ENCODE measurements at places on chromosomes 7 and 10. TPM values are rescaled to one million over a fixed set of nuclear protein-coding genes. Genes with fewer than 3 reads are reported as not detected.

DNA sequence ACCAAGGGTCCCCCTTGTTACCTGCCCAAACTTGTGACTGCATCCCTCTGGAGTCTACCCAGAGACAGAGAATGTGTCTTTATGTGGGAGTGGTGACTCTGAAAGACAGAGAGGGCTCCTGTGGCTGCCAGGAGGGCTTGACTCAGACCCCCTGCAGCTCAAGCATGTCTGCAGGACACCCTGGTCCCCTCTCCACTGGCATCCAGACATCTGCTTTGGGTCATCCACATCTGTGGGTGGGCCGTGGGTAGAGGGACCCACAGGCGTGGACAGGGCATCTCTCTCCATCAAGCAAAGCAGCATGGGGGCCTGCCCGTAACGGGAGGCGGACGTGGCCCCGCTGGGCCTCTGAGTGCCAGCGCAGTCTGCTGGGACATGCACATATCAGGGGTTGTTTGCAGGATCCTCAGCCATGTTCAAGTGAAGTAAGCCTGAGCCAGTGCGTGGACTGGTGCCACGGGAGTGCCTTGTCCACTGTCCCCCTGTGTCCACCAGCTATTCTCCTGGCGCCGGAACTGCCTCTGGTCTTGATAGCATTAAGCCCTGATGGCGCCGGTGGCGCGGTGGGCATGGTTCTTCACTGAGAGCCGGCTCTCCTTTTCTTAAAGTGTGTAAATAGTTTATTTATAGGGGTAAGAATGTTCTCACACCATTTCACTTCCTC lies 19.4 kb upstream of the SH2D4B start:
- DNase-seq = no peak

DNA sequence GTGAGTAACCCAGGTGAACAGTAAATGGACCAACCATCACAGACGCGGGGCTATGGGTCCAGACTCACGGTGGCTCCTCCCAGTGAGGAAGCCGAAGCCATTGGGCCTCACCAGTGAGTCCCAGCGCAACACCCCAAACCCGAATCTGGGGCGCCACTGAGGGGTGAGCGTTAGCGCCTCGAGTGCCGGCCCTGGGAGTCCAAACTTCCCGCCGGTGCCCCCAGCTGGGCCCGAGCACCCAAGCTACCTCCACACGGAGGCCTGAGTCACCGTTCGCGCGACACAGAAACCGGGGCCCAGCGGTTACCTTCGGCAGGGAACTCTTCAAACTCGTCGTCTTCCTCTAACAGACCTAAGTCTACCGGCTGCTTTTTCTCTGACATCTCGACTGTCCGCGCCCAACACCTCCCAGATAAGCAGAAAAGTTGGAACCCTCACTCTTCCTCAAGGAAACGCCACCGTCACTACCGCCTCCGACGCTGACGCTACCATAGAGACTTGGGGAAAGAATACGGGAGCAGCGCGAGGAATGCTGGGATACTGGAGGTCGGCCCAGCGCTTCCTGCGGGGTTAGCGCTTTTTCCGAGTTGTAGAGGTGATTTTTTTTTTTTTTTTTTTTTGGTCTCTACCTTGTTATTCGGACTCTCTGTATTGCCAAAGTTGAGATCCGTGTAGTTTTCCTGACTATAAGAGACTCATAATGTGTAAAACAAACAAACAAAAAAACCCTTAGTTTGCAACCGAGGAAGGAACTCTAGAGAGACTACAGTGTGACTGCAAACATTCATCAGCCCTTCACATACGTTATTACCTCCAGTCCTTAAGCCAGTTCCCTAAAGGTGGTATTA lies at the start of gene SEM1:
Gene SEM1, minus strand, starts transcription at position 466 of the 848 bp plus-strand sequence. Its CDS starts 83 bp downstream, at position 383.
- DNase-seq = peak; percentile 76

DNA sequence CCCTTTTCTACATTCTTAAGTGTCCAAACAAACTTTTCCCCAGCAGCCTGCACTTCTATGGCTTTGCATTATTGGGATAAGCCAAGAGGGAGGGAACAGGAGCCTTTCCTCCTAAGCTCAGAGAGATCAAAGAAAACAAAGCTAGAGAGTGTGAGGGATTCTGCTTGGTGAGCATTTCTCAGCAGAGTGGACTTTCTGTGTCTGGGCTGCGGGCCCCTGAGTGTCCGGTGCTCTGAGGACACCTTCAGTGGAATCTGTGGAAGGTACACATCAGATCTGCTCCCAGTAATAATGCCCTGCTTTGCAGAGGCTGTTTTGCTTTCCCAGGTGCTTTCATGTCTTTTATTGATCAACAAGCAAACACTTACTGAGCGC lies 50.2 kb downstream of the KCNMA1 start:
- no peak for DNase-seq

DNA sequence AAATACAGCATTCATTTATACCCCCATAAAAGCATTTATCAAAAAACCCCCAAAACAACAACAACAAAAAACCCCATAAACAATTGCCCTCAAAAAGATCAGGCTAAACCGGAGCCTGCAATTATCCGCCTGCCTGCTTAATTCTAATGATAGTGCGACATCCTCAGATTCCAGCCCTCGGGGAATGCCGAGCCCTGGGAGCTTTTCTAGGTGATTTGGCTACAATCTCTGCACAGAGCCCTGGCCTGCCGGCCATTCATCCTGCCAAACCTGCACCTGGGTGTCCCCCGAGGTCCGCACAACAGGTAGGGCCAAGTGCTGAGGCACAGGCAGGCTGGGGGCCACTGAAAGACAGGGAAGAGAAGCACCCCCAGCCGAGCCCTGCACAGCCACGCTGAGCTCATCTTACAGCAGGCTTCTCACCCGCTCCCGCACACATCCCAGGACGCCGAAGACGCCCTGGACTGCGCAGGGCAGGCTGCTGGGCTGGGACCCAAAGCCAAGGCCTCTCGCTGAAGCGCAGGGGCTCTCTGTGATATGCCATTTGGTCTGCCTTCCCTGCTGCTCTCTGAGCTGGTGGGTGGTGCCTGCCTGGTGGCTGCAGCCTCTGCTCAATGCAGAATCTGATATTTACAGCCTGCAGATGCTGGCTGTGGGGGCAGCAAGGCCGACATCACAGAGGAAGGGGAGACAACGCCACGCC lies 57.5 kb downstream of the CAMK2B start:
- DNase-seq = no peak

- DNase-seq = no peak
Measured at GRCh38 chr10:100209303-100209702, 20.1 kb downstream of the CHUK start.

DNA sequence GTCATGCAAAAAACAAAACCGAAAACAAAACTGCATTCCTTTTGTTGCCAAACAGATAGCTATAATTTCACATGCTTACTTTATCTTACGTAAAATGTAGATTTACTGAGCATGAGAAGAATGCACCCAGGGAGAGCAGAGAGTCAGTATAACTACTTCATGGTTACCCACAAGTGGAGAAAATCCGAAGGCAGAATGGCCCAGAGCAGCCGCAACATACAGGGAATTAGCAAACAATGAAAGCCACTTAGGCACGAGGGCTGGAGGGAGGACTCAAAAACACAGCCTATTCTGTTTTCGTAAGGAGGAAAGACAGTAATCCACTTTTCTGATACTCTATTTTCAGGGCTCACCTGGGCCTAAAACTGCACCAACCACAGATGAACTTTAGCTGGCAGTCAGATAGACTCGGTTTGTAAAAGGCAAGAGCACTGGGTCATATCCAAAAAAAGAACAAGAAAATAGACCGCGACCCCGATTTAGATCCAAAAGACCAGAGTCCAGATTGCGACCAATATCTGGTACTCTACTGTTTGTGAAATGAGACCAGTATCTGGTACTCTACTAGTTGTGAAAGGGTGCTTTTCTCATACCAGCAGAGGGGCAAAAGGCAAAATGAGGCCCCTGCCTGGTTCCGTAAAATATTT lies 1.3 kb downstream of the ITPRIP start:
- no peak for DNase-seq

DNA sequence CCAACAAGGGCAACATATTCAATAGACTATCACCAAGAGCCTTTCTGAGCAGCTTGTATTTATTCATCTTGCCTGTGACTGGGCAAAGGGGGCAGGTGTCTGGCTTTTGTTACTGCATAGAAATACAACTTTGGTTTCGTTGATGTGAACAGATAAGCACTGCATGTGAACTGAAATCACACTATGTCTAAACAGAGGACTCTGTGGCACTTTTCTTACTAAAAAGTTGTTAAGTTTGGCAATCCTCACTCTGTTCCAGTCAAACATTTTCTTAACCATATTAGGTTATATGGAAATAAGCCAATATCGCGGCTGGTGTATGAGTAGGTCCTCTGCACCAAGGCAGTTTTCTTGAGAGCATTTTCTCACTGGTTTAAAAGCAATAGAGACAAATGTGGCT lies 48.5 kb downstream of the CALD1 start:
- DNase-seq = no peak

DNA sequence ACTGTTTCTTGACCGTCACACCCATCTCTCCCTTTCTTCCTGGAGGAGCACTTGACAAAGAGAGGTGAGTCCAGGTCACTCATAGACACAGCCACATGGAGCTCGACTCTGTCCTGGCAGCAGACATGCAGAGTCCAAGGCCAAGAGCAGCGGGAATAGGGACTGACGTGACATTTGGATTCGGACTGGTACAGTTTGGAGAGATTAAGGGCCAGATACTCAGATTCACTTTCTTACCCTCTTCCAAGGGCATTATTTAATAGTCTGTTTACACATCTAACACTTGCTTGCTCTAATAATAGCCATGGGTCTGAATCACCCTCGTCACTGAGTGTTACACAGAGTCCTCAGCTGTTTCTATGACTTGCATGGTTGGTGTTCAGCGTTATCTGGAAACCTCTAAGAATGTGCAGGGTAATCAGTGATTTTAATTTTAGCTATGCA lies 39.2 kb upstream of the OTUD1 start:
- DNase-seq = no peak

GRCh38 chr7:45646207-45646821 lies 72.1 kb downstream of the ADCY1 start:
- peak; percentile 37 for DNase-seq

- DNase-seq = no peak
Measured at GRCh38 chr10:103545366-103545765, 51.9 kb downstream of the NEURL1 start.

GRCh38 chr7:81574723-81575326 lies 195.0 kb downstream of the HGF start:
- no peak for DNase-seq

- DNase-seq = no peak
Measured at GRCh38 chr10:84097787-84098353, 41.4 kb upstream of the GHITM start.

DNA sequence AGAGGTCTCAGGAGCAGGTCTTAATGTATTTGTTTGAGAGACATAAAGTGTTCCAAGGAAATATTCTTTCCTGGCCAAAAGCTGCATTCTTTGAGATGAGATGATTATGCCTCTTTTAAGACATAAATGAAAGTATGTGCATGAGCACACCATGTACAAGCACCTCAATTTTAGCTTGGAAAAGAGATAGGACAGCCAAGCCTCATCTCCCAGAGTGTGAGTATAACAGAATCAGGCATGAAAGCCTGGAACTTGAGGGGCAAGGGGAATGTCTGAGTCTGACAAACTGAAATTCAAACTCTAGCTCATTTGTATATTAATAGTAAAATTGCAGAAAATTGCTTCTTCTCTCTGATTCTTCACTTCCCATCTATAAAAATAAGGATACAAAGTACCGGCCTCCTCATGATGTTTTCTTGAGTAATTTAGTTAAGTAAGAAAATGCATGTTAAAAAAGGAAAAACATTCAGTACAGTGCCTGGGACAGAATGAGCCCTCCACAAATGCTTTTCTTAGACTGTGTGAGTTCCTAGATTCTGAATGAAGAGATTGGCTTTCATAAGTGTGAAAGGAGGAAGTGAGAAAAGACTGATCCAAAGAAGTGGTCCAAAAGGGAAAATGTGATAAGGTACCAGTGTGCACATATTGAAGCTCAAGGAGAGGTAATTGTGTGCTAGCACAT lies 1260.9 kb upstream of the SORCS1 start:
- DNase-seq = no peak

DNA sequence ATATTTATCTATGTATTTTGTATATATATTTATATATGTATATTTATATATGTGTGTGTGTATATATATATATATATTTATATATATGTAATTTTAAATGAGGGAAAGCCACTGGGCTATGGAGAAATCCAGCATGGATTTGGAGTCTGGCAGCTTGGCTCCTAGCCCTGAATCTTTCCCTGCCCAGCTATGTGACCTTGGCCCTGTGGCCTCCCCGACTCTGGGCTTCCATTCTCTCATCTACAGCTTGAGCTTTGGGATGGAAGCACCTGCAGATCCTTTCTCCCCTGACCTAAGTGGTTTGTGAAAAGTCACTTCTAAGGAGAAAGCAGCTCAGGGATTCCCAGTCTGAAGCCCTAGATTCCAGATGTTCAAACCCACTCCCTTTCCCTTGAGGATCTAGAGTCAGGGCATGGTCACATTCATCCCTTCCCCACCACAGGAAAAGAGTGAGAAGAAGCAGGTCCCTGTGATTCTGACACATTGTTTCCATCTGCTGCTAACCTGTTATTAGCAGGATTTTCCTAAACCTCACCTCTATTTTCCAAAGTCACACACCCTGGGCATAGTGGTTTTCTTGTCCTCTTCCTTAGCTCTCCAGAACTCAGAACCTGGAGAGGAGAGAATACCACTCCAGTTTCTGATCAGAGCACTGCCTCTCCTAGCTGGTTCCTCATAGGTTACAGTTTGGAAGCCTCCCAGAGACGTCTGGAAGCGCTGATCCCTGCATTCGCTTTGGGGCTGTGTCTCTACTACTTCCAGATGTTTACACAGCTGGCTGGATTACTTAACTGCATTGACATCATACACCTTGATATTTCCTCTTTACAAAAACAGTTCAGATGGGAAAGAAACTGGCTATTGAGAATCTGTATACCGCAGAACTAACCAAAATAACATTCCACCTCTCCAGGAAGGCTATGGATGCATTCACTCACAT lies 327.5 kb upstream of the ZMIZ1 start:
- DNase-seq = no peak

- DNase-seq = no peak
Measured at GRCh38 chr7:98107313-98107721, 655 bp downstream of the LMTK2 start.

DNA sequence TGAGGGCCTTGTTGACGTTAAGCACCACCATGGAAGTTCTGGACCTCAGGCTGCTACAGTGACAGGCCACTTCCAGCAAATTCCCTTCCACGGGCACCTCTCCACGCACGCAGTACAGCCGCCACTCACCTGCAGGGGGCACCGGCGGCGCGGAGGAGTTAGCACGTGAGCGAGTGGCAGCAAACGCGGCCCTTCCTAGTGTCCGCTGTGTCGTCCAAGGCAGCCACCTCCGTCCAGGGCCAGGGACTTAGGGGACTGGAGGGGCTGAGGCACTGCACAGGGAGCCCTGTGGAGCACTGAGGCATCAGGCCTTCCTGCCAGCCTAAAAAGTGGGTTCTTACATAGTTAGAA lies 164.4 kb downstream of the SVIL start:
- DNase-seq = no peak

The PRSS37 gene
- total RNA-seq = not detected

The NKX2-3 gene
- not detected for total RNA-seq

The LRGUK gene
- 2.6 TPM for total RNA-seq

The BCAP29 gene
- total RNA-seq = 78.2 TPM

The ZNF655 gene
- total RNA-seq = 129 TPM

The BZW2 gene
- 68.2 TPM for total RNA-seq

The BLVRA gene
- total RNA-seq = 62.9 TPM

The FAM221A gene
- 18.1 TPM for total RNA-seq

The MBL2 gene
- not detected for total RNA-seq

The CNPY1 gene
- 0.29 TPM for total RNA-seq

The CLRN3 gene
- not detected for total RNA-seq

The IFIT1B gene
- total RNA-seq = not detected

The EBF3 gene
- total RNA-seq = 28.0 TPM

The FGFR2 gene
- total RNA-seq = 62.8 TPM

The PLAC9 gene
- total RNA-seq = 13.4 TPM

Data from breast epithelium (tissue), 4 donors.